ENCODE measurements at places on chromosomes 6 and 20.

GRCh38 chr6:6543181-6543879 is 45.2 kb upstream of the LY86 start:
- no peak for DNase-seq

GRCh38 chr6:143707697-143708096 is 29.9 kb downstream of the PHACTR2 start:
- no peak for DNase-seq

DNA sequence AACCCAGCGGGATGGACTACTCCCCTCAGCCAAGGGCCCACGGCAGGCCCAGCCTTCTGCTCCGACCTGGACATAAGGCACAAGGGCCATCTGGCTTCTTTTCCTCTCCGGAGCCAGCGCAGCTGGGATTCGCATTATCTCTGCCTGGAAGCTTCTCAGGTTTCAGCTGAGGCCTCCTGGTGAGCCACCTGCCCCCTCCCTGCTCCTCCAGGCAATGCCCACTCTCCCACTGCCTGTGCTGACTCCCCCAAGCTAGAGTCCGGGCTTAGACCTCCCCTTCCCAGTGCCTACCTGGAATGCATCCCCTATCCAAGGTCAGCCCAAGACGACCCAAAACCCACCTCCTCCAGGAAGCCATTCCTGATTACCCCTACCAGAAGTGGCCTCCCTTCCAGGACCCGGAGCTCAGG is 60.7 kb downstream of the EZR start:
- no peak for DNase-seq

- no peak for DNase-seq
Measured at GRCh38 chr20:58759947-58760346, 67.3 kb downstream of the NPEPL1 start.

GRCh38 chr6:168122521-168122920 is 43.5 kb upstream of the FRMD1 start:
- DNase-seq = no peak

DNA sequence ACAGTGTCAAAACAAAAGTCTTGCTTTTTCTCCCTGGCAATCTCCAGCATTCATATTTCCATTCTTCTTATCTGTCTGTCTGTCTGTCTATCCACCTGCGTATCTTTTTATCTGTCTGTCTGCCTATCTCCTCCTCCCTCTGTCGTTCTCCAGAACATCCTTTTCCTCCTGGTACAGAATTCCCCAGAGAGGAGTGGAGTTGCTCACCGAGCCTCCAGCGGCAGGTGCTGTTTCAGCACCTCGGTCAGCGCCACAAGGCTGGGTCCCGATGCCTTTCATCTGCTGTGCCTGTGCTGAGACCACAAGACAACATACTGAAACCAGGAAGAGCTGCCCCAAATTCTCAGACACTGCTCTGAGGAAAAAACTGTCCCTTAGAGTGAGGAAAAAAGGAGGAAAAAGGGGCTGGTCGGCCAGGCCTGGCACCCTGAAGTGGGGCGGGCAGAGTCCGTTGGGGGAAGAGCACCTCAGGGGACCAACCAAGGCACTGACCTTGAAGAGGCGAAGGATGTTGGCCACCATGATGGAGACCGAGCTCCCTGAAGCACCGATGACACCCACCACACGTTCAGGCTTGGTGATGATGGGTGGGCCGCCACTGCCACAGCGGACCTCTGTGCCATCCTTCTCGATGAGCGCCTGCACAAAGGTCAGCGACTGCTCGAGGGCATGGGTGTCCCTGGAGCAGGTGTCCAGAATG is 13.3 kb downstream of the GRM4 start:
- no peak for DNase-seq

- DNase-seq = no peak
Measured at GRCh38 chr20:36571564-36572504, 1.6 kb upstream of the TGIF2 start.

DNA sequence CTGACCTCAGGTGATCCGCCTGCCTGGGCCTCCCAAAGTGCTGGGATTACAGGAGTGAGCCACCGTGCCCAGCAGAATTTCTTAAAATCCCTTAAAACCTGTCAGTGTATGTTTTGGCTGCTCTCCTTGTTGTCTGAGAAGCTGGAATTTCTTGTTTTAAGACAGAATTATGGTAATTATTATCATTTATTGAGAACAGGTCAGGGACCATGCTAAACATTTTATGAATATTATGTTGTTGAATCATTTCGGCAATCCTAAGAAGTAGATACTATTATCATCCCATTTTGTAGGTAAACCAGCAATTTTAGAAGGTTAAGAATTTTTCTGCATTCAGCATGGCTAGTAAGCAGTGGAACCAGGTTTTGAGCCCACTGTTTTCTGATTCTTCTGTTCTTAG is 86.1 kb upstream of the AKIRIN2 start:
- no peak for DNase-seq

Data from stimulated activated CD8-positive, alpha-beta memory T cell treated with anti-CD3 and anti-CD28 coated beads, Interleukin-4, amount 100 ng/mL, for 4 hours (primary cell).